Bladder microvascular endothelial cell (primary cell): ENCODE measurements at places on chromosomes 12 and 14. TPM values are rescaled to one million over a fixed set of nuclear protein-coding genes. Genes with fewer than 3 reads are reported as not detected.

The DHRS7 gene
- 92.6 and 163 TPM in 2 replicates for total RNA-seq

The POTEM gene
- total RNA-seq: not detected in 2 replicates

The NR4A1 gene
- total RNA-seq: 0.49 and 0.94 TPM in 2 replicates

The FOXG1 gene
- not detected in 2 replicates for total RNA-seq

The SCFD1 gene
- 44.0 and 100 TPM in 2 replicates for total RNA-seq

The FKBP11 gene
- total RNA-seq: 7.9 and 11.6 TPM in 2 replicates

The GPR84 gene
- total RNA-seq: 0.16 TPM in 1 of 2 replicates, not detected in the other

The PRH2 gene
- 0.19 TPM in 1 of 2 replicates, not detected in the other for total RNA-seq

The NFATC4 gene
- total RNA-seq: 3.2 and 7.4 TPM in 2 replicates

The LBHD2 gene
- not detected in 2 replicates for total RNA-seq
